ENCODE measurements at places on chromosomes 1 and 21. TPM values are rescaled to one million over a fixed set of nuclear protein-coding genes. Genes with fewer than 3 reads are reported as not detected.

DNA sequence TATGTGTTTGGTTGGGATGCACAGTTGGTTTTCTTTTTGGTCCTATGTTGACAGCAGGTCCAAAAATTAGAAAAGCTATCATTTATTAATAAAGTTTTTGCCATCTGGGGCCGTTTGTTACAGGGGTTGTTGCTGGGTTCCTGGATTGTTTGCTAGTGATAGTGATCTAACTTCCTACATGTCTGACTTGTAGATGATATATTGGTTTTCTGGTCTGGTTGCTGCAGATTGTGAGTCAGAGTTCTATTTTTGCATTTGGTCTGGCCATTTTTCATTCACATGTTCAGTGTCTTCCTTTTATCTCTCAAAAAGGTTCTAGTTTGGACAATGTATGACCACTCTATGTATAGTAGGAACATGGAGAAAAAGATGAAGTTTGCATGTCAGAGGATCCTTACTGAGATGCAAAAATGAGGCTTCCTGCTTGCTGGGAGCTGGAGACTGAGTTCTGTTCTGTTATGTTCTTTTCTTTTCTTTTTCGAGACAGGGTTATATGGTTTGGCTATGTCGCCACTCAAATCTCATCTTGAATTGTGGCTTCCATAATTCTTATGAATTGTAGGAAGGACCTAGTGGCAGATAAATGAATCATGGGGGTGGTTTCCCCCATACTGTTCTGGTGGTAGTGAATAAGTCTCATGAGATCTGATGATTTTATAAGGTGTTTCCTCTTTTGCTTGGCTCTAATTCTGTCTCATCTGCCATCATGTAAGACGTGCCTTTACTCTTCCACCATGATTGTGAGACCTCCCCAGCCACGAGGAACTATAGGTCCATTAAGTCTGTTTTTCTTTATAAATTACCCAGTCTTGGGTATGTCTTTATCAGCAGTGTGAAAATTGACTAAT lies 4.2 kb upstream of the NVL start:
- DNase-seq = no peak

- DNase-seq = no peak
Observed at GRCh38 chr1:24959623-24959975, 29.5 kb upstream of the RUNX3 start.

GRCh38 chr1:214636436-214636835 lies 33.4 kb downstream of the CENPF start:
- DNase-seq = no peak

DNA sequence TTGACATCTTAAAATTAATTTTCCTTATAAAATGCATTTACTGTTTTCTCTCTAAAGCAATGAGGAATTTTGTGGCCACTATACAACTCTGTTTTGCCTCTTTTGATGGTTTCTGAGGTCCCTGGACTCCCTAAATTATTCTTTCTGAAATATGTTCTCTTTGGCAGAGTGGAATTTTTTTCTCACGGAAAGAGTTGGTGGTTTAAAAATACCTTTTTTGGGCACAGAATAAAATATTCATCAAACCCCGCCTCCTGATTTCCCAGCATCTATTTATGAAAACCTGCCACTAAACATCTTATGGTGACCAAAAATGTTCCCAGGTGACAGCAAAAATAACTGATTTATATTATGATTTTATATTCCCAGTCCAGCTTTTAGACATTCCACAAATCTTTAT lies 165.3 kb upstream of the SYT6 start:
- no peak for DNase-seq

GRCh38 chr1:116537898-116538297 lies 32.9 kb downstream of the CD58 start:
- DNase-seq = no peak

DNA sequence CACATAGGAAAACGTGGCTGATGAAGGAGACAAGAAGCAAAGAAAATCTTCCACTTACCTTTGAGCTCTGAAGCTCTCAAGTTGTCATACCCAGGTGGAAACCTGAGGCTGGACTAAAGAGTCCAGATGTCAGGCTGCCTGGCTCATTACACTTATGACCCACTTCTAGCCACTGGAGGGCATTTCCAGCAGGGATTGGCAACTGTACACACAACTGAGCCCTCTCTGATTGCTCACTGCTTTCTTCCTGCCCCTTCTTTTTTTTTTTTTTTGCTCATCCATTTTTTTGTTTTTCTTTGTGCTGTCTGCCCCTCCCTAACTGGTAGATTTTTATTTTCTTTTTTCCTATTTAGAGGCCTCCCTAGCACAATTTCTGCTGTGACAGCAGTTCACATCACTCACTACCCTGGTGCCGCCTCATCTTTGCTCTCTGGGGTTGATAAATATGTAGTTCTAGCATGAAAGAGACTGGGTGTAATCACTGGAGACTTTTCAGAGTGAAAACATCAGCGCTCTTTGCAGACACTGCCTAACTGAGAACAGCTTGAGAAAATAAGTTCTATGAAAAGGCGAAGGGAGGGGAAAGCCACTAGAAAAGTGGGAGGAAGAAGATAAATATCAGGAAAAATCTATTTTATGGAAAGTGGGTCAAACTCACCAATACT lies 334.5 kb downstream of the NUF2 start:
- DNase-seq = no peak

DNA sequence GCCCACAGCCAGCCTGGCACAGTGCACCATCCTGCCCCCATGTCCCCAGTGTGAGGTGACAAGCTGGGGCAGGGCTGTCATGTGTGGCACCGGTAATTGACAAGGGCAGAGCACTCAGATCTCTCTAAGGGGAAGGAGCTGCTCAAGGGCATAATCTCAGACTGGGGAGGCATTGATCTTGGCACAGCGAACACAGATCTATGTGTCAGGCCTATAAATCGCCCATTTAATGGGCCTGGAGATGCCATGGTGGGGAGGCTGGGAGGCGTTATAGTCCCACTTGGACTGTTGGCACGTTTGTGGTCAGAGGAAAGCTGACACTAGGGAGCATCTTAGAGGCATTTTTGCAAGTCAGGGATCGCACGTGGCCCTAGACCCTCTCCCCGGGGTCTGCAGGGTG lies 594.1 kb downstream of the PTPRU start:
- no peak for DNase-seq

GRCh38 chr1:227281371-227281770 lies 36.9 kb downstream of the CDC42BPA start:
- no peak for DNase-seq

DNA sequence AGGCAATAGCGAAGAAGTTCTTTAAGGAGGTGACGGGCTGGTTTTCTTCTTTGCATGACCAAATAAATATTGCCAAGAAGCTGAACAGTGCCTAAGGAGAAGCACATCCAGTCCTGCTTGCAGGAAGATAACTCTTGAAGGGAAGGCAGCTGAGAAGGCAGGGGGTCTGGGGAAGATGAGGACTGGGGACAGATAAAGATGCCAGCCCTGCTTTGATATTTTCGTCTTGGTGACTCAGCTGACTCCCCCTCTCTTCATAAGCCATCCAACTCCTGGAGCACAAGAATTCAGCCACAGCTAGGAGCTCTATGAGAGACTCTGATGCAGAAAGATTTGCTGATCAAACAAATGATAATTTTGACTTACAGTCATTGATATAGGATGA lies 3.4 kb downstream of the CFAP45 start:
- no peak for DNase-seq

DNA sequence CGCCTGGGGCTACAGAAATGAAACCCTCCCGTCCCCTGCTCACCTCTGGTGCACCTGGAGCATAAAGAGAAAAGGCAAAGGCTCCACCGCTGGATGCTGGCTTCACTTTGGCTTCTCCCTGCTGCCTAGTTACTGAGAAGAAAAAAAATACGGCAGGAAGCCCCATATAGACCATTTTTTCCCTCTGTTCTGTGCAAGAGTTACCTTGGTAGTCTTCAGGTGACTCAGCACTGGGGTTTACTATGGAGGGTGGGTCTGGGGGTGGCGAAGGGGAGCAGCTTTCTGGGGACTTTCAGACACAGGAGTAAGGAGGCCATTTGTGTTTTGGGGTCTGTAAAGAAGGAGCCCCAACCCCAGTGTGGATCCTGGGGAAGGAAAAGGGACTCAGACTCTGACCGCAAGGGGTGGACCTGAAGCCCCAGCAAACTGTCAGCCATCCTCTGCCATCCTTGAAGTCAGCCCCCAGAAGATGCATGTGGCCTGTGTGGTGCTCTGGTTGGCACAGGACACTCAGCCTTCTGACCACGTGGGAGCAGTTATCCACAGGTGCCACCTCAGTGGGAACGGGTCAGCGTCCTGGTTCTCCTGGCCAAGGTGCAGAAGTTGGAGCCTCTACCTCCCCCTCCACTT lies 25.9 kb upstream of the EPS8L3 start:
- no peak for DNase-seq

DNA sequence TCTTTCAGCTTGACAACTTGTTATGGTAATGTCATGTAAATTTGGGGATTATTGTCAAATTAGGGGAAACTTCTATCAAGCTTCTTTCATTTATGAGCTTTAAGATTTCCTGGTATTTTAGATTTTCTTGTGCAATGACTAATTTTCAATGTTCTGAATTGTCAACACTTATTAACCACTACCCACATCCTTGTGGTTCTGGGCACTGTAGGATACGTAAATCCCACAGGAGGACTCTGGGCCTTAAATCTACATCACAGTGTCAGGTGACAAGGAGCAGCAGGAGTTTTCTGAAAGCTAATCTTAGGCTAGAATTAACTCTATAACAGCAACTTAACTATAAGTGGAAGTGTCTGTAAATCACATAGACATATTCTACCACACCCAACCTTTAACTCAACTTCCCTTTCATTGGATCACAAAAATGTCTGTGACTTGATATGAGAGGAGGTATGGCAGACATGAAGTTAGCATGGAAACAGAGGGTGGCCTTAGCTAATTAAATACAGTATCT lies 397.7 kb downstream of the HLX start:
- DNase-seq = no peak

GRCh38 chr1:162530307-162530987 lies 31.1 kb upstream of the UAP1 start:
- no peak for DNase-seq

DNA sequence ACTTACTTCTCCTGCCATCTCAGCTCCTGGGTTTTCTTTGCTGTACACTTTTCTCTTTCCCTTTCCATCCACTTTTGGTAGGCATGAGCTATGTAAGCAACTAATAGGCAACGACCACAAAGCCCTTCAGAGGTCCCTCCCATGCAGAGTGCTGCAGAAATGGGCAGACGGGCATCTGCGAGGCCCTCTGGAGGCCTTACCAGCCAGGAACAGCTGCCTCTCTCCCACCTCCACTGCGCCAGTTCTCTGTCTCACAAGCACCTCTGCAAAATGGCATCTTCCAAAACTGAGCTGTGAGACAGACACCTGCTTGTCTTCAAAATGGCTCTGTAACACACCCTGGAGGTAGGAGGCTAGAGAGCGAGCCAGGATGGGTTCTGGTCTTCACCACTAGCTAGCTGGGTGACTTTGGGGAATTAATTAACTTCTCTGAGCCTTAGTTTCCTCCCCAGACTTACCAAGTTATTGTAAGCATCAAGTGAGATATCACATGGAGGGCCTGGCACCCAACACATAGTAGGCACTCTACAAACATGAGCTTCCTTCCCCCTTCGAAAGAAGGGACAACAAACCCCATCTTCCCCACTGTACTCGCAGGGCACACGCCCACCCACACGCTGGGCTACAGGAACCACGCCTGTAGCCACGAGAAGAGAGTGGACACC lies 62.0 kb downstream of the BCAR3 start:
- DNase-seq = no peak

GRCh38 chr1:228099331-228099732 lies 3.8 kb downstream of the C1orf35 start:
- no peak for DNase-seq

DNA sequence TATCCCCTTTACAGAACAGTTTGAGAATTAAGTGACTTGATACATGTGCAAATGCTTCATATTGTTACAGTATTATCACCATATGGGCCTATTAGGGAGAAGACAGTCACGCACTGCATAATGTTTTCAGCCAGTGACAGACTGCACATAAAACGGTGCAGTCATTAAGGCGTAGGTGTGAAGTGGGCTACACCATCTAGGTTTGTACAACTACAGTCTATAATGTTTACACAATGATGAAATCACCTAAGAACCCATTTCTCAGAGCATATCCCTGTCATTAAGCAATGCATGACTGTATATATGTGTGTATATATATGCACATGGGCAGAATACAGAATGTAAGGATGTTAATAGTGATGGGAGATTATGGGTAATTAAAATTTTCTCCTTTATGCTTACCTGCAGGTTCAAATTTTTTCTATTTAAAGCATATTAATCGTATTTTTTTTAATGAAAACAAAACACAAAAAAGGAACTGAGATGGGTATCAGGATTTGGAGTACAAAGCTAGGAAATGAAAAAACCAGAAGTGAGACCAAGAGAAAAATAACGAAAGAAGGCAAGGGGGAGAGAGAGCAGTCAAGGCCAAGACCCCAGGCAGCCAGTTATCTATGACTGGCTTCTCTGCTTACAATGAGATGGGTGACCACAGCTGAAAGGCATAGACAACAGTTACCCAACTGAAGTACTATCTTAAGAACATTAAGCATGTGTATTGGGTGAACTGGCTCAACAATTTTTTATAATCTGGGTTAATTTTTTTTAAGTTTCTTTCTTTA lies 122.9 kb upstream of the DAB1 start:
- no peak for DNase-seq

DNA sequence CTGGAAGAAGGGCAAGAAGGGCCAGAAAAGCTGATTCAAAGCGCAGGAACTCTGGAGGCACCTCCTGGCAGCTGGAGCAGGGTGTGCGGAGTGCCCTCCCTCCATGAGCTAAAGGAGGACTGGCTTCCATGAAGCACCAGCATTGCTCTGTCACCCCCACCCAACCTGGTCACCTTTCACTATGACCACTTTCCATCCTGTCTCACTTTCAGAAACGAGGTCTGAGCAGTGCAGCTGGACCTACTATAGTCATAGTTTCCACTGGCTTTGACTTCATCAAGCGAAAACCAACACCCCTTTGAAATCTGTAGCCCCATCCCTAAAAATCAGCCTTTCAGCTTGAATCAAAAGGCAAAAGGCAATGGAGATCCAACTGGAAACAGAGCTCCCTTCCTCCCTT lies 84.8 kb upstream of the CACNA1E start:
- no peak for DNase-seq

TFF2 gene
- not detected for polyA plus RNA-seq

SPATA45 gene
- not detected for polyA plus RNA-seq

GPR37L1 gene
- 0.10 TPM for polyA plus RNA-seq

BEND5 gene
- polyA plus RNA-seq = 10.8 TPM

WLS gene
- 107 TPM for polyA plus RNA-seq

KRTAP12-2 gene
- not detected for polyA plus RNA-seq

UBIAD1 gene
- 14.4 TPM for polyA plus RNA-seq

USP24 gene
- polyA plus RNA-seq = 11.9 TPM

TTC34 gene
- polyA plus RNA-seq = 0.16 TPM

TRAF3IP3 gene
- 2.3 TPM for polyA plus RNA-seq

FAM167B gene
- 8.2 TPM for polyA plus RNA-seq

FAM43B gene
- polyA plus RNA-seq = 0.37 TPM

SLC45A3 gene
- polyA plus RNA-seq = 2.3 TPM

MMEL1 gene
- 4.2 TPM for polyA plus RNA-seq
